Endothelial cell of umbilical vein (primary cell): ENCODE measurements at places on chromosomes 13 and 19.

- H3K4me3 ChIP-seq: no peak overlapping the region
- no peak overlapping the region for H3K27ac ChIP-seq
- H3K36me3 ChIP-seq: no peaks in the 10 kb centered on the region
- H3K27me3 ChIP-seq: no peaks in the 10 kb centered on the region
- DNase-seq: no peak
Measured at GRCh38 chr13:112657850-112658445, 31.9 kb upstream of the ATP11A start.

DNA sequence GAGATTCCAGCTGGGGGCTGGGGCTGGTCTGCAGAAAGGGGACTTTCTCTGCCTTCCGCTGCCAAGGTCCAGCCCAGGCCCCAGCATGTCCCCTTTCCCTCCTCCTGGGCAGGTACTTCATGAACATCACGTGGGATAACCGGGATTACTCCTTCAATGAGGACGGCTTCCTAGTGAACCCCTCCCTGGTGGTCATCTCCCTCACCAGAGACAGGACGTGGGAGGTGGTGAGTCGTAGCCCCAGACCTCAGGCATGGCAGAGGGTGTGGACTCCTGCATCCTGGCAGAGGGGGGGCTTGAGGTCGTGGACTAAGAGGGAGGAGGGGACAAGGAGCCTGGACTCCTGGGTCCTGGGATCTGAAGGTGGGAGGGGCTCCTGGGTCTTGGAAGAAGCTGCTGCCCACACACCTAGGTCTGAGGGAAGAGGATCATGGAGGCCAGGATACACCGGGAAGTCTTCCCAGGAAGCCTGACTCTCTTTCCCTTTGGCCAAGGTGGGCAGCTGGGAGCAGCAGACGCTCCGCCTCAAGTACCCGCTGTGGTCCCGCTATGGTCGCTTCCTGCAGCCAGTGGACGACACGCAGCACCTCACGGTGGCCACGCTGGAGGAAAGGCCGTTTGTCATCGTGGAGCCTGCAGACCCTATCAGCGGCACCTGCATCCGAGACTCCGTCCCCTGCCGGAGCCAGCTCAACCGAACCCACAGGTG, 20.6 kb downstream of the GRIN2D start:
- H3K36me3 ChIP-seq: no peaks in the 10 kb centered on the region
- H3K27me3 ChIP-seq: no peaks in the 10 kb centered on the region
- no peak overlapping the region for H3K27ac ChIP-seq
- no peak for DNase-seq

DNA sequence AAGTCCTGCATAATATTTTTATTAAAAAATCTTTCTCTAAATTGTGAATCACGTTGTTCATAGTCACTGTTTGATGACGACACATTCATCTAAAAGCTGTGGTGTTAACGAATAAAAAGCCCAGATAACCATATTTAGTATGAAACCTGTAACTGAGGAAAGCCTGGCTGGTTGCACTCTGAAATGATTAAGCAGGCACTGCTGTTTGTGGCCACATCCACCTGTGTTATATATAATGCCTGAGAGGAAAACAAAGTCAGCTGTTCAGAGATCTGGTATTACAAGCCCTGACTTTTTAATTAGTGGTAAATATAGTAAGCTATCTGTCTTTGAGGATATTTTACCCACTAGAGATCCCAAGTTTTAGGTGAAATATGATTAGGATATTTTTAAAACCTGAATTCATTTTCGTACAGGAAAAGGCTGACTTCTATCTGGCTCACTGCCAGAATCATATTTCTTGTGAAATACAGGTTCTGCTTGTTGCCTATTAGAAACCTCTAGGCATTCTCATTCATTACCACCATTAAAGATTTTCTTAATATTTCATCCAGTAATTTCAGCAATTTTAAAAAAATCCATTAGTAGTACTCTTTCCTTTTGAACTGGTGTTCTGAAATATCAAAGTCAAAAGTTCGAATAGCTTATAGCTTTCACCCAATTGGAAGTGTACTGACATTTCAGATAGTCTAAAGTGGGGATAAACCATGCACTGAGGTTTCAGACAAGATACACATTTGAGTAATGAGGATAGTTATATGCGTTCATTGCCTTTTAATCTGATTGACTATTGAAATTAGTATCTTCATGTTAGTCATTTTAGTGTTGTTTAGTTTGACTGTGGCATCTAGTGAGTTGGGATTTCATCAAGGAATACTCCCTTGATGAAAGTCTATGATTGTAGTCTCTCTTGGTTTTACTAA, 79.7 kb downstream of the LMO7 start:
- H3K27me3 ChIP-seq: no peaks in the 10 kb centered on the region
- no peaks in the 10 kb centered on the region for H3K36me3 ChIP-seq
- H3K27ac ChIP-seq: no peak overlapping the region
- H3K4me1 ChIP-seq: peaks cover 5% of the 10 kb centered on the region

- H3K36me3 ChIP-seq: peaks cover 43% of the 10 kb centered on the region
- H3K4me1 ChIP-seq: no peaks in the 10 kb centered on the region
- no peak for DNase-seq
- no peaks in the 10 kb centered on the region for H3K27me3 ChIP-seq
- no peak overlapping the region for H3K4me3 ChIP-seq
- H3K27ac ChIP-seq: no peak overlapping the region
Measured at GRCh38 chr19:1373534-1374249, 10.0 kb upstream of the NDUFS7 start.

GRCh38 chr13:27352698-27353097, 71.7 kb upstream of the GTF3A start:
- H3K27ac ChIP-seq: no peak overlapping the region
- H3K4me1 ChIP-seq: no peaks in the 10 kb centered on the region
- no peak for DNase-seq
- H3K36me3 ChIP-seq: no peaks in the 10 kb centered on the region
- H3K4me3 ChIP-seq: no peak overlapping the region

GRCh38 chr19:400976-401865, 7.7 kb downstream of the C2CD4C start:
- no peaks in the 10 kb centered on the region for H3K27me3 ChIP-seq
- H3K4me1 ChIP-seq: no peaks in the 10 kb centered on the region
- H3K36me3 ChIP-seq: no peaks in the 10 kb centered on the region
- no peak for DNase-seq
- no peak overlapping the region for H3K4me3 ChIP-seq
